Caco-2 (cell line): ENCODE measurements at places on chromosomes 13 and 19. TPM values are rescaled to one million over a fixed set of nuclear protein-coding genes. Genes with fewer than 3 reads are reported as not detected.

The GFY gene
- total RNA-seq = 0.25 TPM in 1 of 2 replicates, not detected in the other

The LILRA1 gene
- total RNA-seq = not detected in 2 replicates

The LGI4 gene
- 0.37 and 0.43 TPM in 2 replicates for total RNA-seq

GRCh38 chr19:55301459-55302317 lies 17.9 kb downstream of the BRSK1 start:
- peaks cover 6% of the 10 kb centered on the region for H3K36me3 ChIP-seq
- DNase-seq = peak; percentile 83
- H3K4me3 ChIP-seq = peak overlapping the region; percentile 9; the same call in 1 of the 2 replicates
- H3K27me3 ChIP-seq = no peaks in the 10 kb centered on the region

DNA sequence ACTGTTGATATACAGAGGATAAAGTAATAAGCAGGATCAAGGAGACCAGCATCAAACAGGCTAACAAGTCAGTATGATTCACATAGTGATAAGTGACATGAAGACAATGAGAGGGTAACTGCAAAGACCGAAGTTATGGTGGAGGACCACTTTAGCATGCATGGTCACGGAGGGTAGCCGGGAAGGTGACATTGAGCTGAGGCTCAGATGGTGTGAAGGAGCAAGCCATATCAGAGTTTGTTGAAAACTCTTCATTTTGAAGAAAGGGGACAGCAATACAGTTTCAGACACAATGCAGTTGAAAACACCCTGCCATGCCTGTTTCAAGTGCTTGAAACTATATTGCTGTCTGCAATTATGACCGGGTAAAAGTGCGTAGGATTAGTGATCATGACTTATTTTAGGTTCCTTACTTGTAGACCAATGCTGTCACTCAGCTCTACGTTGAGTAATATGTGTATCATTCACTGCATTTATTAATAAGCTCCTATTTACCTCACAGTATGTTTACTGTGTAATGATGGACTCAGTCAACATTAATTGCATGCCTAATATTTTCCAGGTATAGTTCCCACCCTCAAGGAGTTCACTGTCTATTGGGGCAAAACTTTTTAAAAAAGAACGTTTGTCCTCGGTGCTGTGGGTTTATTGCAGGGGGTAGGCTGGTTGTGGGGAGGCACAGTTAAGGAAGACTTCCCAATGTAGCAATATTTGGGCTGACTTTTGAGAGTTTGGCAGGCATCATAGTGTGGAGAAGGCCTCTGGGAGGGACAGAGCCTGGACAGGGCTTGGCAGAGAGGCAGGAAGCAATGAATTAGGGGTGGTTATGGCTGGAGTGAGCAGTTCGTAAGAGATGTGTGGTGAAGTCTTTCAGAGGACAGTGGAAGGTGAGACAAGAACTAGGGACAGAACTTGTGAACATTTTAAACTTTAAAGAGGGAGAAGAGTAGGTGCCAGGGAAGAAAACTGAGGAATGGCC lies 3.2 kb downstream of the UBAC2 start:
- H3K4me1 ChIP-seq = peaks cover 11% of the 10 kb centered on the region
- no peak overlapping the region for H3K4me3 ChIP-seq
- H3K27me3 ChIP-seq = no peaks in the 10 kb centered on the region
- no peak for DNase-seq

DNA sequence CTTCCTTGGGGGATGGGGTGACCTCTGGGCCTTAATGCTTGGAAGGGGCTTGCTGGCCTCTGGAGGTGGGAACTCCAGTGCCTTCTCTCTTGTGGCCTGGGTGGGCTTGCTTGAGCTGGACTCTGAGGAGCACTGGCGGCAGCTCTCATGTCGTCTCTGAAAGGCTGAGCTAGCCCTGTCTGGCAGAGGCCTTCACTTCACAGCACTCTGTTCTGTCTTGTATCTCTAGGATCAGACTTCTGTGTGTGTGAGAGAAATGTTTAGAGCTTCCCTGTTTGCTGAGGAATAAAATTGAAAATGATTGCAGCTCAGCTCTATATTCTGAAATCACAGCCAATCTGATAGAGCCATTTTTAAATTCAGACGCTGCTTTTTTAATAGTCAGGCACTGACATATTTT lies 185.3 kb downstream of the KCNRG start:
- H3K4me1 ChIP-seq = no peaks in the 10 kb centered on the region
- H3K27ac ChIP-seq = no peak overlapping the region
- H3K4me3 ChIP-seq = no peak overlapping the region
- H3K27me3 ChIP-seq = no peaks in the 10 kb centered on the region
- peaks cover 1% of the 10 kb centered on the region for H3K36me3 ChIP-seq

- H3K27ac ChIP-seq = no peak overlapping the region
- peaks cover 36% of the 10 kb centered on the region for H3K4me1 ChIP-seq
- no peaks in the 10 kb centered on the region for H3K36me3 ChIP-seq
- no peak for DNase-seq
Measured at GRCh38 chr13:25977671-25978070, 74.1 kb downstream of the SHISA2 start.

GRCh38 chr19:31089681-31090080 lies 259.6 kb downstream of the TSHZ3 start:
- no peaks in the 10 kb centered on the region for H3K36me3 ChIP-seq
- no peaks in the 10 kb centered on the region for H3K4me1 ChIP-seq
- H3K4me3 ChIP-seq = no peak overlapping the region
- no peaks in the 10 kb centered on the region for H3K27me3 ChIP-seq
- H3K27ac ChIP-seq = no peak overlapping the region
- DNase-seq = no peak

GRCh38 chr13:97339988-97340749 lies 93.8 kb upstream of the RAP2A start:
- no peak for DNase-seq
- H3K27ac ChIP-seq = no peak overlapping the region
- H3K4me1 ChIP-seq = peaks cover 11% of the 10 kb centered on the region; the same call in 1 of the 2 replicates
- H3K27me3 ChIP-seq = no peaks in the 10 kb centered on the region
- peaks cover 2% of the 10 kb centered on the region; the same call in 1 of the 2 replicates for H3K36me3 ChIP-seq

- H3K27me3 ChIP-seq = no peaks in the 10 kb centered on the region
- DNase-seq = peak; percentile 64
- no peaks in the 10 kb centered on the region for H3K4me1 ChIP-seq
- peak overlapping the region; percentile 30 for H3K4me3 ChIP-seq
- no peak overlapping the region for H3K27ac ChIP-seq
- no peaks in the 10 kb centered on the region for H3K36me3 ChIP-seq
Measured at GRCh38 chr19:4597975-4598671, 38.6 kb upstream of the SEMA6B start.

DNA sequence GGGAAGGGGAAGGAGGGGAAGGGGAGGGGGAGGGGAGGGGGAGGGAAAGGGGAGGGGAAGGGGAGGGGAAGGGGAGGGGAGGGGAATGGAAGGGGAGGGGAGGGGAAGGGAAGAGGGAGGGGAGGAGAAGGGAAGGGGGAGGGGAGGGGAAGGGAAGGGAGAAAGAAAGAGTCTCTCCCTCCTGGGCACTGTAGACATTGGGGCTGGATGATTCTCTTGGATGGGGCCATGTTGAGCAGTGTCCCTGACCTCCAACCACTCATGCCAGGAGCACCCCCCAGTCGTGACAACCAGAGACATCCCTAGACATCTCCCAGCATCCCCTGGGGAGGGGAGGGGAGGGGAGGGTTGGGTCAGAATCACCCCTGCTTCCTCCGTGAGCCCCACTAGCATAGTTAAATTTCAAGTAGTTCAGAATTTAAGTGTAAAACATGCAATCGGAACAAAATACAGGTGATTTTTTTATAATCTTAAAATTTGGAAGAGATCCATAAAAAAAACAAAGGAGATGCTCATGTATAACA lies 64.0 kb downstream of the GNG7 start:
- no peaks in the 10 kb centered on the region for H3K36me3 ChIP-seq
- no peaks in the 10 kb centered on the region; the same call in 1 of the 2 replicates for H3K27me3 ChIP-seq
- no peak for DNase-seq
- peaks cover 5% of the 10 kb centered on the region; the same call in 1 of the 2 replicates for H3K4me1 ChIP-seq
- H3K4me3 ChIP-seq = no peak overlapping the region

GRCh38 chr19:47479701-47480503 lies 4.1 kb downstream of the KPTN start:
- DNase-seq = no peak
- H3K36me3 ChIP-seq = no peaks in the 10 kb centered on the region
- H3K27me3 ChIP-seq = no peaks in the 10 kb centered on the region
- no peaks in the 10 kb centered on the region for H3K4me1 ChIP-seq
- no peak overlapping the region for H3K27ac ChIP-seq
- no peak overlapping the region for H3K4me3 ChIP-seq

DNA sequence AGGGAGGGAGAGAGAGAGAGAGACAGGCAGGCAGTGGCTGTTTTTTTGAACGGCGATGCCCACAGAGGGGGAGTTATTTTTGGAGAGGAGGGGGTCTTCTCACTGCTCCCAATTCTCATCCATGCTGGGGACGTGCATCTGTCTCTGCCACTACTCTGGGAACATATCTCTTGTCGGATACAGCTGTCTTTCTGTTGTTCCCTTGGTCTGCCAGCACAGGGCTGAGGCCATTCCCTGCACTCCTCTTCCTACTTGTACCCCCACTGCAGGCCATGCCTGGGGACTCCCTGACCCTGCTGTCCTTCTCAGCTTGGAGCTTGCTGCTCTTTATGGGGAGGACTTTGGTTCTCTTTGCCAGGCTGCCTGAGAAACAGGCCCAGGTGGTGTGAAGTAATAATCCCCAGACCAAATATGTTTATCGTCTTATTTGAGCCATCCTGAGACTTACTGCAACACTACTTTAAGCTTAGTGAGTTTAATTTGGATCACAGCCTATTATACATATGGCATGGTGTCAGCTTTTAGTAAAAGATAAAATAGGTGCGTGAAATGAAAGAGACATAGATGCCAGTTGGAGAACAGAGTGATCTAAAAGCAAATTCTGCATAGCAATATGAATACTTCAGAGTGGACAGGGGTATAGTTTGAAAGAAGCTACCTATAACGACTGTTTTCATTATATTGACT lies 19.1 kb downstream of the LRCH1 start:
- H3K36me3 ChIP-seq = no peaks in the 10 kb centered on the region
- H3K27me3 ChIP-seq = no peaks in the 10 kb centered on the region
- peaks cover 45% of the 10 kb centered on the region for H3K4me1 ChIP-seq
- H3K27ac ChIP-seq = peak overlapping the region; percentile 17

- peaks cover 7% of the 10 kb centered on the region; the same call in 1 of the 2 replicates for H3K4me1 ChIP-seq
- no peaks in the 10 kb centered on the region for H3K27me3 ChIP-seq
- DNase-seq = no peak
- H3K36me3 ChIP-seq = no peaks in the 10 kb centered on the region; the same call in 1 of the 2 replicates
Measured at GRCh38 chr19:32717496-32717895, 2.1 kb upstream of the TDRD12 start.

The KLK10 gene
- not detected in 2 replicates for total RNA-seq

DNA sequence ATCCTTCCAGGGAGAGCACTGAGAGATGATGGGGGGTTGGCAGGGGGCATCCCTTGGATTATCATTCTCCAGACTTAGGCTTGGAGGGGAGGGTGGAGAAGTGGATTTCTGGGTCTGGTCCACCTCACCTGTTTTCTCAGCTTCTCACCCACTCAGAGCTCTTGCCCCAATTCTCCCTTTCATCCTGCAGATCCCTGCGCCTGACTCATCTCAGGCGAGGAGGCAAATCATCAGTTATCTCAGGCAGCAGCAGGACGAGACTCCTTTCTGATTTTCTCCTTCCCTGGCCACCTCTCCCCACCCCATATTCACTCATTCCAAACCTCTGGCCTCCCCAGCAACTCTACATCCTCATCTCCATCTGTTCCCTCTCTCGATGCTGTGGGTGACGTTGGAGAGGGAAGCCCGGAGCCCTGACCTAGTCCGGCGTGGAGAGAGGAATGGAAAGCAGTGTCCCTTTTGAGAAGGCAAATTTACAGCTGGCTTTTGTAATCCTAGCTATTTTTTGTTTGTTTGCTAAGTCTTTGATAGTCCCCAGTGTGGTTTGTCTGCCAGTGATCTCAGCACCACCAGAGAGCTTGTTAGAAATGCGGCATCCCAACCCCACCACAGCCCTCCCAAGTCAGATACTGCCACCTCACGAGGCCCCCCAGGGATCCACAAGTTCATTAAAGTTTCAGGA lies 24.0 kb upstream of the TPT1 start:
- peaks cover 4% of the 10 kb centered on the region; the same call in 1 of the 2 replicates for H3K4me1 ChIP-seq
- H3K27ac ChIP-seq = peak overlapping the region; percentile 54
- DNase-seq = no peak
- no peaks in the 10 kb centered on the region for H3K27me3 ChIP-seq

DNA sequence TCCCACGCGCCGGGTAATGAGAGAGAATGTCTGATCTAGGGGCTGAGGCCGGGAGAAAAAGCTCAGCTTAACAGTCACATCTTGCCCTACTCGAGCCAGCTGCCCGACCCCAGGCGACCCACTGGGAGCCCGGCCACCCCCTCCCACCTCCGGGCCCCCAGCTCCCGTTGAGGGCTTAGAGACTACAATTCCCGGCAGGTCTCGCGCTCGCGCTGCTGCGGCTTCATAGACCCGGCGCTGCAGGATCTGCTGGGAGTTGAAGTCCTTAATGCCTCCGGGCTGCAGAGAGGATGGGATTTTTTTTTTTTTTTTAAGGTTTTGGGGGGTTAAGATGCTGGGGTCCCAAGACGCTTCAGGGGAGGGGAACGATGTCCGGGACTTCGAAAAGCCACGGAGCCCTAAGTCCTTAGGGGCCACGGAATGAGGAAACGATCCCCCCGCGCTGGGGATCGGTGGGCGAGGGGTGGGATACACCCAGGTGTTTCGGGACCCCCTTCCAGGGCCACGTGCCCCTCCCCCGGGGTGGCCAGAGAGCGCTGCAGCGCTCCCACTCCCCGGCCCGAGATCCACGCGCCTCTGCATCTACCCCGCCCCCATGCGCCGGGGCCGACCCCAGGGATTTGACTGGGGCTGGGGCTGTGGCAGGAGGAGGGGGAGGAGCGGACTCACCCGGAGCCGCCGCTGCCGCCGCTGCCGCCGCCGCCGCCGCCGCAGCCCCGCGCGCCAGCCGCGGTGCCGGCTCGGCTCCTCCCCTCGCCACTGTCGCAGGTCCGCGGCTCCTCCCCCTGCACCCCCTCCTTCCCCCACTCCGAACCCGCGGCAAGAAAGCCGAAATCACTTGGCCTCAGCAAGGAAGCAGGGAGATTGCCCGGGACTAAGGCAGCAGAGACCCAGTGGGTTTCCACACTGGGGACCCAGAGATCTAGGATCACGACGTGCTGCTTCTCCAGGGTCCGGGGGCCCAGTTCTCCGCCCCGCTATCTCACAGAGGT lies at the start of gene SYT3:
TSS of gene SYT3 (minus strand) at position 761 of the 992 bp plus-strand sequence. CDS start 2,470 bp downstream, outside the sequence.
- H3K4me3 ChIP-seq = peak within 1 kb of the TSS; percentile 81
- no peaks in the 10 kb centered on the region for H3K36me3 ChIP-seq
- peaks cover 11% of the 10 kb centered on the region for H3K4me1 ChIP-seq
- no peak within 1 kb of the TSS for H3K27ac ChIP-seq
- peaks cover 1% of the 10 kb centered on the region; the same call in 1 of the 2 replicates for H3K27me3 ChIP-seq

The UBE2L5 gene
- total RNA-seq = not detected in 2 replicates

The OLFM2 gene
- 0.30 and 0.34 TPM in 2 replicates for total RNA-seq

DNA sequence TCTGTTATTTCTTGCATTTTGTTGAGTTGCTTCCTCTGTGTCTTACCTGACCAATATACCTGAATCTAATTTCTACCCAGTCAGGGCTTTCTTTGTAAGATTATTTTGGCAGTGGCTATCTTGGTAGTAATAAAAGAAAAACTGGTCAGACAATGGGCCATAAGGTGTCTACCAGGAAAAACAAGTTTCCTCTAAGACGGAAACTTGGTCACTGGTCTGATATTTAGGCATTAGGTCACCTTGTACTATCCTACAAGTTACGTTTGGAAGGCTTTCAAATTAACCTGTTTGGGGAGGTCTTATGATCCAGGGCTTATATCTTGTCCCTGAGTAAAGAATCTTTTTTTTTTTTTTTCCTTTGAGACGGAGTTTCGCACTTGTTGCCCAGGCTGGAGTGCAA lies 9.2 kb downstream of the ZNF823 start:
- H3K4me3 ChIP-seq = no peak overlapping the region
- H3K27me3 ChIP-seq = no peaks in the 10 kb centered on the region
- no peaks in the 10 kb centered on the region for H3K4me1 ChIP-seq
- H3K36me3 ChIP-seq = peaks cover 5% of the 10 kb centered on the region

GRCh38 chr19:56350416-56351045 lies 35.9 kb upstream of the ZSCAN5A start:
- H3K36me3 ChIP-seq = no peaks in the 10 kb centered on the region
- DNase-seq = peak; percentile 46
- H3K4me3 ChIP-seq = no peak overlapping the region
- no peaks in the 10 kb centered on the region for H3K27me3 ChIP-seq
- no peak overlapping the region for H3K27ac ChIP-seq
